ENCODE measurements at places on chromosomes 16 and 17.

GRCh38 chr17:4090898-4091297 is 51.9 kb downstream of the ZZEF1 start:
- no peak for DNase-seq

- DNase-seq = no peak
Observed at GRCh38 chr17:43892647-43892952, 14.7 kb downstream of the MPP2 start.

GRCh38 chr17:40431231-40431602 is 12.0 kb upstream of the IGFBP4 start:
- DNase-seq = no peak

- peak; percentile 13 for DNase-seq
Observed at GRCh38 chr17:58120195-58120822, 27.9 kb upstream of the OR4D1 start.

- peak; percentile 82 for DNase-seq
Observed at GRCh38 chr17:8118769-8119580, 661 bp upstream of the ALOXE3 start.

- DNase-seq = no peak
Observed at GRCh38 chr17:21251337-21252010, 1.7 kb downstream of the NATD1 start.

DNA sequence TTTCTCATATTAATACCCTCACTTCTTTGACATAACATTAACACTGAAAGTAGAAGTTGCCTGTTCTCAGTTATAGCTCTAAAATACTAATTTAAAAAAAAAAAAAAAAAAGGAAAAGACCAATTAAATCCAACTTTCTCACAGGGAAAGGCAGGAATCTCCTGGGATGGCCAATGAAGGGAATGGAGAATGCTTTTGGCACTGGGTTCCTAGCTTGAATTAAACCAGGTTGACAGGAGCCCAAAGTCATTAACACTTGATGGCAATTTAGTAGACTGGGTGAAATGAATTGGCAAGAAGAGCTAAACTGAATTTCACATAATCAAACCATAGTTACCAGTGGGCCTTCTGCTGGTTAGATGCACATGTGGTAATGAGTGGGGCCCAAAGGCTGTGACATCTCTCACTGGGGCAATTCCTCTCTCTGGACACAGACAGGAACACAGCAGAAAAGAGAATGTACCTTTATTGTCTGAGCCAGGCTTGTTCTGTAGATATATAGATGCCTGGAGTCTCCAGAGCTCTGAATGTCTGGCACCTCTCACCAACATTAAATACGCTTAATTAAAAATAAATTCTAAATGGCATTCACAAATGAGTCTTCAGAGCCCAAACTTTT is 37.6 kb downstream of the NXPH3 start:
- DNase-seq = no peak

GRCh38 chr17:47836601-47837000 is 4.5 kb downstream of the SCRN2 start:
- DNase-seq = no peak

All from germinal center (tissue), 1 donor.